ENCODE measurements at places on chromosomes 1 and 21.

GRCh38 chr21:16678429-16679160 lies 834.2 kb upstream of the CXADR start:
- no peak for DNase-seq

- DNase-seq: no peak
These were observed 18.5 kb downstream of the MORN1 start for GRCh38 chr1:2372551-2373490.

DNA sequence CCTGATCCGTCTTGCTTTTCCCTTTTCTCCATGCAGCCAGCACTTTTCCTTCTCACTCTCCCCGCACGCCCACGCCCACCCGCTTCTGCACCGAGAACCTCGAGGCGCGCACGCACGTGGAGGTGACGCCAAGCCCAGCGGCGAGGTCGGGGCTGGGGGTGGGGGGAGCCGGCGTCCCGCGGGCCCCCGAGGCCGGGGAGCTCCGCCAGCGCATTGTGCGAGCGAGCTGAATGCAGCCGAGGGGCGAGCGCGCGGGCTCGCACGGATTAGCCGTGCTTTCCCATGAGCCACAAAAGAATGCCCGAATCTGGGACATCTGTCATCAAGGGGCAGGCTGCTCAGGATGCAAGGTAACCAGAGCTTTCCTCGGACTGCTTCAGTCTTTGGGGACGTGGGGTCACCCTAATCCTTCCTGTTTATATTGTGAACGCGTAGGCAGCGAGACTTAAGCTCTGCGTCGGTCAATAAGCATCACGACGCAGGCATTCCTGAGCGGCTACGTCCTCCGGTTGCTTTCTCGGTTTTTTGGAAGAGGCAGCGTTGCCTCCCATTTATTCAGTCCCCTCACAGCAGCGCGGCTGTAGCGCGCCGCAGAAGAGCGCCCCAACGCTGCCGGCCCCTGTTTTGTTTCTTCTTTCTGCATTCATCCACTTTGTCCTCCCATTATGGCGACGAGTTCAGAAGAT lies 67.3 kb upstream of the AKT3 start:
- no peak for DNase-seq

- DNase-seq: no peak
These were observed 157.1 kb upstream of the HMGB4 start for GRCh38 chr1:33706634-33707255.

GRCh38 chr1:248842781-248843331 lies 4.8 kb downstream of the ZNF672 start:
- no peak for DNase-seq

DNA sequence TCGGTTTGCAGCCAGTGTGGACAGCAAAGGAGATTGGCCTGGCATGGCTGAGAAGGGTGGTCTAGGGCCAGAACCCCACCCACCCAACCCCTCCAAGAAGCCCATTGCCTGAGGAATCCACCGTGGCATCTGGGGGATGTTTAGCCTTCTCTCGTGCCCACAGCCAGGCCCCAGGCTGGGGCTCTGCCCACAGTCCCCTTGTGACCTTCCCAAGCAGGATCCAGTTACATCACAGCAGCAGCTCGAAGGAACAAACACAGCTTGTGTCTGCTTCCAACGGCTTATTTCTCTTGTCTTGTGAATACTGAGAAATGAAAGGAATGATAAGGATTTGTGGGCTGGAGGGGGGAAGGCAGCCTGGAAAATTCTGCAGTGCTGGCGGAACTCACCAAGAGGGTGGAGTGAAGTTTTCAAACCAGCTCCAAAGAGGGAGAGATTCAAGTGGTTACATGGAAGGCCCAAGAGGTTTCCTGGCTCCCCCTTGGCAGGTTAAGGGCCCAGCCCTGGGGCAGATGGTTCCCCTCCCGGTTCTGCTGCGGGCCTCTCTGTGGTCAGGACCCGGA lies 61.6 kb downstream of the DHRS3 start:
- DNase-seq: no peak

DNA sequence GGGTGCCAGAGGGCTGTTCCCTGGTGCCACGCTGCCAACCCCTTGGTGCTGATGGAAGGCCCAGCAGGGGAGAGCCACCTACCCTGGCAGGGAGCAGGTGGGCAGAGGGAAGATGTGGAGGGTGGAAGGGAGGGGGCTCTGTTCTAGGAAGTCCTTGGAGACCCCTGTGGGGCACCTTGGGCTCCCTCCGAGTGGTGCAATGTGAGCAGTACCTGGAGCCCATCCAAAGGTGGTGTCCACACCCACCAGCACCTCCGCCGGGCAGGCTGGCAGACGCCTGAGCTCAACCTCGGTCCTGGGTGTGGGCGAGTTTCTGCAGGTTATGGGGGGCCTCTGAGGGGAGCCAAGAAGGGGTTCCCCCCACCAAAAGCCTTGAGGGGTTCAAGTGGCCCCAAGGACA lies 11.3 kb upstream of the DNMT3L start:
- DNase-seq: no peak

- DNase-seq: no peak
These were observed 62.1 kb downstream of the USP24 start for GRCh38 chr1:55153031-55153430.

- DNase-seq: no peak
These were observed 184.5 kb downstream of the TGFBR3 start for GRCh38 chr1:91701472-91701869.

- no peak for DNase-seq
These were observed 349.1 kb downstream of the DPYD start for GRCh38 chr1:97571760-97572159.

All from stimulated activated CD4-positive, alpha-beta T cell treated with anti-CD3 and anti-CD28 coated beads, TNF-alpha, amount 100 ng/mL, for 4 hours (primary cell).